Right renal pelvis (tissue), 4 donors: ENCODE measurements at places on chromosomes 11 and 22.

DNA sequence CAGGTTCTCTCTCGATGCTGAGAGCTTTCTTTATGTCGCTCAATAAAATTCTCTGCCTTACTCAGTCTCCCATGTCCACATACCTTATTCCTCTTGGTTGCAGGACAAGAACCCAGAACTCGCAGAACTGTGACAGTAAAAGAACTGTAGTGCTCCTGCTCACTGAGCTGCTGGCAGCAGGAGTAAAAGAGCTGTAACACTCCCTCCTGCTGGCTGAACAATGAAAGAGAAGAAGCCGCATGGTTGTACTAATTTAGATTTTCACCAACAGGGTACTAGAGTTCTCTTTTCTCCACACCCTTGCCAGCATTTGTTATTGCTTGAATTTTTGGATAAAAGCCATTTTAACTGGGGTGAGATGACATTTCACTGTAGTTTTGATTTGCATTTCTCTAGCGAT lies 433.2 kb downstream of the GUCY1A2 start:
- DNase-seq, result no peak

DNA sequence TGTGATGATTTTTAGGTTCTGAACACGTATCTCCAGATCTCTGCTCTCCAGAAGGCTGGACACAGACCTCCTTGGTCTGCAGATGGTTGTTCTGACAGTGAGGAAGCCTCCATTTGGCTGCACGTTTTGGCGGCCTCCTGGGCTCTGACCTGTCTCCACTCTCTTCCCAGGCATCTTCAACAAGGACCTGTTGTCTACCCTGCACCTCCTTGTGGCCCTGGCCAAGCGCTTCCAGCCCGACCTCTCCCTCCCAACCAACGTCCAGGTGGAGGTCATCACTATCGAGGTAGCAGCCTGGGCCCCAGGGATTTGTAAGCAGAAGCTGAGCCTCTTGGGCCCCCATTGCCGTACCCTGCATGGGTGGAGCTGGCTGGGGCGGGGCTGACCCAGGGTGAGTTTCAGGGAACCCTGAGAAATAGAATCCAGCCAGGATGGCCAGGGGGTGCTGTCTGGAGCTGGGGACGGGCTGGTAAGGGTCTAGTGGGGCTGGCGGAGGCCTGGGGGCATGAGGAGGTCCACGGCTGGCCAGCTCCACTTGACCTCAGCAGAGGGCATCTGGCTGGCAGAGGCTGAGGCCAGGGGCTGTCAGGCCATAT lies 9.8 kb downstream of the PARVG start:
- DNase-seq, result no peak

GRCh38 chr11:14323118-14323676 lies 35.8 kb downstream of the RRAS2 start:
- no peak for DNase-seq

- no peak for DNase-seq
Measured at GRCh38 chr22:20663137-20663828, 110.6 kb upstream of the SERPIND1 start.

- DNase-seq, result no peak
Measured at GRCh38 chr22:46064228-46064965, 85.9 kb upstream of the PPARA start.

DNA sequence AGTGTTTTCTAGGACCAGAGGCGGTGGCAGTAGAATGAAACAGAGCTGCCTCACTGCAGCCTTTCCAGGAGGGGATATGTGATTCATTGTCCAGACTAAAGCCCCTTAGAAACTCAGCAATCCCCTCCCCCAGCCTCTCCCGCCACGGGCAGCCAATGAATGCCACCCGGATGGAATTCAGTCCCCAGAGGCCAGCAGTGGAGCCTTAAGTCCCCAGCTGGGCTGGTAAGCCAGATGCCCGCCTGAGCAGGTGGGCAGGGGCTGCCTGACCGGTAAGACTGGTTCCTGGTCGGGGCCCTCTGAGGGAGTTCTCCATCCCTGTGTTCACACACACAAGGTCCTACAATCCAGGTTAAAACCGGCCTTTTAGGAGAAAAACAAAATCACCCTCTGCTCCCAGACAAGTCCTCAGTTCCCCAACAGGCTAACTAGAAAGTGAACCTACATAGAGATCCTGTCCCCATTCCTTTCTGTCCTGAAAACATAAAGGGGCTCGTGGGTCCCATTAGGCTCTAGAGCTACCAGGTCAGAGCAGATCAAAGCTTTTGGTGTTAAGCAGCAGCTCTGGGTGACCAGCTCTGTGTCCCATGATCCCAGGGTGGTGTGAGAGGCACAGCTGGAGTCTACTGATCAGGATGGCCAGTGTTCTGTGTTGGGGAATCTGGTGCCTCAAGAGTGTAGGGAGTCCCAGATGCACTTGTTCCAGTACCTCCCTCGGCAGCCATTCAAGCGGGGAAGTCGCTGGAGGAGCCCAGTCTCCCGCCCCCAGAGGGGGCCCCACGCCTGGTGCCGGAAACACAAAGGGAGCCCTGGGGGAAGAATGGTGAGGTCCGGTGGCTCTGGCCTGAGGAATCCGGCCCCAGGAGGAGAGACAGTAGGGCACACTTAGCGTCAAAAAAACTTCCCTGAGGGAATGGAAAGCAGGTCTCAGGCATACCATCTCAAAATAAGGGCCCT lies 2.6 kb downstream of the PATZ1 start:
- no peak for DNase-seq

- DNase-seq, result no peak
Measured at GRCh38 chr11:106281455-106282173, 204.2 kb downstream of the AASDHPPT start.

- DNase-seq, result no peak
Measured at GRCh38 chr11:78200061-78200460, 11.3 kb downstream of the USP35 start.

DNA sequence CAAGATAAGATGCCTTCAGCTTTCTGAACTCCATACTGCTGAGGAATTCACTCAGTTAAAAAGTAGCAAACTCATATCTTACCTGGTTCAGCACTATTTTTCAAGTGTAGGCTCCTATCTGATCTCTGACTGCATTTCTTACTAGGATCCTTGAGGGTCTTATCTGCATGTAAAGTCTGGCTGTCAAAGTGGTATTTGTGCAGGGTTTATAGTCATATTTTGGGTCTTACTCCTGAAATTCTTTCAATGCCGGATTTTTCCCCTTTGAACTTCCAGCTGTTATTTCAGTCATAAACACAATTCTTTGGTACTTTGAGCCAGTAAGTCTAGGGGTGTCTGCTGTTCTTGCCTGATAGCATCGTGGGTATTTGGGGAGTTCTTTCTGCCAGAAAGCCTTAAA lies 25.3 kb upstream of the NOX4 start:
- DNase-seq, result no peak

DNA sequence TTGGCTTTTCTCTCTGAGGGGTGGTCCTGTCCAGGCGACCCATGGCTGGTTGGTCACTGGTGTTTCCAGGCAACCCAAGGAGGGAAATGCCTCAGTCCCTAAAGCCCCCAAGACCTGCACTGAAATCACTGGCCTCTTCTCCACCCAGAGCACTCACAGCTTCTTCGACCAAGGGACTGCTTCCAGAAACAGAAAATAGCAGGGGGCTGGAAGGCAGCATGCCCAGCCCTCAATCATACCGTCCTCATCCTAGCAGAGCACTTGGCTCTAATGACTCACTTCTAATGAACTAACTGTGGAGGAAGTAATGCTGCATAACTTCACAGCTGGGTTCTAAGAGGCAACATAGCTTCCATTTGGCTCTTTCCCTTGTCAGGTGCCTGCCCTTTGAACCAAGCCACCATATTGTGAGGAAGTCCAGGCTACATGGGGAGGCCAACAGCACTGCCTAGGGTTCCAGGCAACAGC lies 27.6 kb downstream of the DKK3 start:
- DNase-seq, result no peak

GRCh38 chr22:44711690-44712555 lies 9.9 kb downstream of the PRR5 start:
- no peak for DNase-seq

GRCh38 chr11:100619484-100619883 lies 67.6 kb upstream of the ARHGAP42 start:
- no peak for DNase-seq

GRCh38 chr11:122796128-122796717 lies 42.1 kb upstream of the CRTAM start:
- DNase-seq, result no peak

GRCh38 chr11:106156290-106156937 lies 79.0 kb downstream of the AASDHPPT start:
- DNase-seq, result peak; percentile 57

GRCh38 chr11:18696638-18697225 lies 1.8 kb upstream of the TMEM86A start:
- DNase-seq, result no peak

GRCh38 chr11:131759140-131759539 lies 388.7 kb downstream of the NTM start:
- no peak for DNase-seq

- DNase-seq, result peak; percentile 43
Measured at GRCh38 chr11:35170503-35170902, 31.5 kb downstream of the CD44 start.

GRCh38 chr22:16699326-16699725 lies 106.7 kb upstream of the CCT8L2 start:
- peak; percentile 49 for DNase-seq

DNA sequence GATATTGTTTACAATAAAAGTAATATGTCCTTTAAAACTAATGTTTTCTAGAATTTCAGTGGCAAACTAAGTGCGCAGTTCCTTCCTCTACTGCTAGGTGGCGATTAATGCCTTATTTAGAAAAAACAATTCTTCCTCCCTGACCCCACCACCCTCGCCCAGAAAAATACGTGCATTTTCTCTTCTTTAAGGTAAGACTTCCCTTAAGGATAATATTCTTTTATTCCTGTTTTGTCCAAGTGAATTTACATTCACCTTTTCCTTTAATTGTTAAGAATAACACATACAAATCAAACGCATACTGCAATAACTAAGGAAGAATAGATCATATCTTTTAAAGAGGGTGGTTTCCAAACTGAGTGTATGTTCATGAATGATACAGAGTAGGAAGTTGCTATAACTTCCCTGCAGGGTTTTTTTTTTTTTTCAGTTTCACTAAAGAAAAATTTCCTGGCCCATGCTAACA lies 17.0 kb upstream of the PSMA1 start:
- DNase-seq, result peak; percentile 2

DNA sequence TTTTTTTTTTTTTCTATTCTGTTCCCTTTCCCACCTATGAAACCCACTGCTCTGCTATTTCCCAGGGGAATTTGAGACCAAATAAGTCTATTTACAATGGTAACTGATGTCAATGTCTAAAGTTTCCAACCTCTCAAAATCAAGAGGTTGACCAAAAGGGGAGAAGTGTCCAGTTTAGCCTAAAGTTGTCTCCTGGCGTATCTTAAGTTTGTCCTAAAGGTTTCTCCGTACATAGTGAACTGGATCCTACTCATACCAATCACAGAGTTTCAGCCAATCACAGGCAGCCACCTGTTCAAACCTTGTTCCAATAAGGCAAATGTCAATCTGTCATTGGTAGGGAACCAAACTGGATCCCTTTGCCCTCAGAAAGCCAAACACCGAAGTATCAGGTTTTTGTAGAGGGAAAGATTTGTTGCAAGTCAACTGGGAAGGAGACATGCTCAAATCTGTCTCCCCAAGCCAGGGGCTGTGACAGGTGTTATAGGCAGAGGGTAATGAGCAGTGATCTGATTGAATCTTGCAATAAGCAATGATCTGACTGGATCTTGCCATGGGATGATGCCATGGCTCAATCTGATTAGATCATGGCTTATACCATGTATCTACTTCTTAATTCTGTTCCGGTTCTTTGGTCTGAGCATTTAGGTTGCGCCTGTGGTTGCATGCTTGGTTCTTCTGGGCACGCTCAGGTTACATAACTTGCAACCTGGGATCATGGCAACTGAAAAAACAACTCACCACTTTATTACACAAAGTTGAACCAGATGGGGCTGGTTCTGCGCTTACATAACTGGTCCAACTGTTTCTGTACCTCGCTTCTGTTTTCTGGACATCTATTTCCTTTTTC lies 1.1 kb upstream of the VPS37C start:
- DNase-seq, result no peak

GRCh38 chr11:20315800-20316199 lies 47.7 kb upstream of the HTATIP2 start:
- DNase-seq, result no peak

- DNase-seq, result no peak
Measured at GRCh38 chr11:41816396-41816795, 356.9 kb upstream of the LRRC4C start.

GRCh38 chr11:9643751-9644150 lies 20.1 kb upstream of the SWAP70 start:
- no peak for DNase-seq

DNA sequence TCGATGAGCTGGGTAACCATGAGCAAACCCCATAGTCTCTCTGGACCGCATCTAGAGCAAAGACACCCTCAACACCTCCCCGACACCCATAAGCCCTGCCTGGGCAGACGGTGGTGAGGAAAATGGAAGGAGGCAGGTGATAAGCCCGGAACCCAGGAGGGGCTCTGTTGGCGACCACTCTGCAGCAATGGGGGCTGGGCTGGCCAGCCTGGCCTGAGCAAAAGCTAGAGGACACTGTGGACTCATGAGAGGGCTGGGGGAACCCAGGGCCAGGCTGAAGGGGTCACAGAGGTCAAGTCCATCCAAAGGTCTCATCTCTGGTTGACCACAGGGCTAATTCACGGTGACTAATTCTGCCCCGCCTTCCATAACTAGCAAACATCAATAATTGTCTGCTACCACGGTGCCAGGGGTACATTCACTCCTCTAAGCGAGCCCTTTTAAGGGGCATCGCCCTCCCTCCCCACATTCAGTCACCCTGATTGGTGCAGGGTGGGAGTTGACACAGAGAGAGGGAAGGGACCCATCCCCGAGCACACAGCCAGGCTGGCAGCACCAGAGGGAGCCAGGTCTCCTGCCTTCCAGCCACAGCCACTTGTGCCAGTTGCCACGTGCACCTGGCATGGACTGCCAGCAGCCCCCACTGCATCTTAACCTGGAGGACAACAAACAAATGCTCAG lies 4.0 kb downstream of the PYGM start:
- DNase-seq, result no peak

GRCh38 chr11:2882396-2883110 lies 3.0 kb downstream of the CDKN1C start:
- DNase-seq, result no peak

DNA sequence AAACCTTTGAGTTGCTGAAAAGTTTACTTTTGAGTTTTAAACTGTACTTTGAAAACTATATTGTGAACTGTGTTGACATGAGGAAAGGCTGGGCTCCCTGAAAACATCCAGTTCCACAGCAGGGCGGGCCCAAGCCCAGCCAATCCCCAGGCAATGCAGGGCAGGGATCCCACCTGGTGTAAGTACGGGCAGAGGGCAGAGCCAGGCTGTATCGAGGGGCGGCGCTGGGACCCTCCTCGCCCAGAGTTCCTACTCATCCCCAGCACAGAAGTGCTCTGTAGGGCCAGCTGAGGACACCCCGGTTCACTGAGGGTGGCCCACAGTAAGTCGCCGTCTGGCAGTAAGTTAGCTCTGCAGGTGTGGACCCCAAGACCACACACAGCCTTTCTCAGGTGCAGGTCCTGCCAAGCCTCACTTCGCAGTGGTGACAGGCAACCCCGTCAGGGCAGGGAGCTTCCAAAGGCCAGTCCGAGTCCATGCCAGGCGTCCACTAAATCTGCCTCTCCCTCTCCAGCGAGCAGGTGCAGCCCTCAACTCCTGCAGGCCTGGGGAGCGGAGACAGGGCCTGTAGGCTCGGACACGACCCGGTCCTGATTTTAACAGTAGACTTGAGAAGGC lies 6.3 kb downstream of the RASSF7 start:
- DNase-seq, result no peak
